ENCODE measurements at places on chromosomes 4 and X. TPM values are rescaled to one million over a fixed set of nuclear protein-coding genes. Genes with fewer than 3 reads are reported as not detected.

The FRMPD4 gene
- total RNA-seq, result not detected

The ZMAT1 gene
- total RNA-seq, result 13.3 TPM

The ATP2B3 gene
- 1.4 TPM for total RNA-seq

The NPY2R gene
- total RNA-seq, result 0.64 TPM

The PNMA6F gene
- total RNA-seq, result 0.73 TPM

The HSFX1 gene
- total RNA-seq, result 0.87 TPM

The NEIL3 gene
- total RNA-seq, result 1.2 TPM

The LNX1 gene
- 18.7 TPM for total RNA-seq

The FANCB gene
- total RNA-seq, result 1.7 TPM

The CDX4 gene
- not detected for total RNA-seq

The GLOD5 gene
- not detected for total RNA-seq

The APLN gene
- 0.15 TPM for total RNA-seq

The CSAG3 gene
- 4.6 TPM for total RNA-seq

All from motor neuron (in vitro differentiated cells).